HT-29 (cell line): ENCODE measurements at places on chromosomes 16 and 17.

DNA sequence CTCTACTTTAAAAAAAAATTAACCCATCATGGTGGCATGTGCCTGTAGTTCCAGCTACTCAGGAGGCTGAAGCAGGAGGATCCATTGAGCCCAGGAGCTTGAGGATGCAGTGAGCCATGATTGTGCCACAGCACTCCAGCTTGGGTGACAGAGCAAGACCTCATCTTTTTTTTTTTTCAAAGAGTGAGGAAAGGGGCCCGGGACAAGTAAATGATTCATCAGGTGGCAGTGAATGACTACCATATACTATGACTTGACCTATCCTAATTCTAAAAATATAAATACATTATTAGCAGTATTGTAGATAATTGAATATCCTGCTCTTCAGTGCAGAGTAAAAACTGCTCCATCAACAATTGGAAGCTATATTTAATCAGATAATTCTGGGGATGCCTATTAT is 55.3 kb downstream of the CLUH start:
- DNase-seq: no peak

GRCh38 chr17:57443781-57444180 is 187.5 kb downstream of the MSI2 start:
- DNase-seq: no peak

- no peak for DNase-seq
These were observed 60.9 kb downstream of the SRCIN1 start for GRCh38 chr17:38544839-38545209.

GRCh38 chr16:48405907-48406306 is 20.7 kb upstream of the SIAH1 start:
- DNase-seq: peak; percentile 43

- DNase-seq: no peak
These were observed 14.9 kb downstream of the SETD6 start for GRCh38 chr16:58530179-58530578.

DNA sequence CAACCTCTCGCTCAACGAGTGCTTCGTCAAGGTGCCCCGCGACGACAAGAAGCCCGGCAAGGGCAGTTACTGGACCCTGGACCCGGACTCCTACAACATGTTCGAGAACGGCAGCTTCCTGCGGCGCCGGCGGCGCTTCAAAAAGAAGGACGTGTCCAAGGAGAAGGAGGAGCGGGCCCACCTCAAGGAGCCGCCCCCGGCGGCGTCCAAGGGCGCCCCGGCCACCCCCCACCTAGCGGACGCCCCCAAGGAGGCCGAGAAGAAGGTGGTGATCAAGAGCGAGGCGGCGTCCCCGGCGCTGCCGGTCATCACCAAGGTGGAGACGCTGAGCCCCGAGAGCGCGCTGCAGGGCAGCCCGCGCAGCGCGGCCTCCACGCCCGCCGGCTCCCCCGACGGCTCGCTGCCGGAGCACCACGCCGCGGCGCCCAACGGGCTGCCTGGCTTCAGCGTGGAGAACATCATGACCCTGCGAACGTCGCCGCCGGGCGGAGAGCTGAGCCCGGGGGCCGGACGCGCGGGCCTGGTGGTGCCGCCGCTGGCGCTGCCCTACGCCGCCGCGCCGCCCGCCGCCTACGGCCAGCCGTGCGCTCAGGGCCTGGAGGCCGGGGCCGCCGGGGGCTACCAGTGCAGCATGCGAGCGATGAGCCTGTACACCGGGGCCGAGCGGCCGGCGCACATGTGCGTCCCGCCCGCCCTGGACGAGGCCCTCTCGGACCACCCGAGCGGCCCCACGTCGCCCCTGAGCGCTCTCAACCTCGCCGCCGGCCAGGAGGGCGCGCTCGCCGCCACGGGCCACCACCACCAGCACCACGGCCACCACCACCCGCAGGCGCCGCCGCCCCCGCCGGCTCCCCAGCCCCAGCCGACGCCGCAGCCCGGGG is 1.3 kb downstream of the FOXC2 start:
- no peak for DNase-seq

DNA sequence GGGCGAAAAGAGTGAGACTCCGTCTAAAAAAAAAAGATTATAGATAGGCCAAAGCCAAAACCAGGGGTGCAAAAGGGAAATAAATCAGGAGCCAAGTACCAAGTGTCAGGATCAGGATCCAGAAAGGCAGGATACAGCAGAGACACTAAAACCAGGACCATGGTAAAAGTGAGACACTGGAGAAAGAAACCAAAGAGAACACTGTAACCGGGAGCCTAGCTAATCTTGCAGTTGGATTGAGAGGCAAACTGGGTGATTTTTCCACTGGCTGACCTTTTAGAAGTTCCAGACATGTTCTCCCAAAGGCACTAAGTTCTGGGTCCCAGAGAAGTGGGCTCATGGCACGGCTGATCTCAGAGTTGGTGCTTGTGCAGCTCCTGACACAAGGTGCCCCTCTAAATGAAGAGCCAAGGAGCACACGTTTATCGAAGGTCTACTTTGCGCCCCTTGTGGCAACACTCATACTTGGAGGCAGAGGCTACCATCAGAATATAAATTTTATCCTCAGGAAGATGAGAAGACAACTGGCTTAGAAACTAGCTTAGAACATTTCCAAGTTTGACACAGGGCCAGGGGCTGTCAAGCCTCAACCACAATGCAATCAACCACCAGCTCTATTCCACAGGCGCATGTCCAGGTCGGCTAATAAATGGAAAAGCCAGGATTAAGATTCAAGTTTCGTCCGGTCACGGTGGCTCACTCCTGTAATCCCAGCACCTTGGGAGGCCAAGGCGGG is 27.5 kb upstream of the HELZ start:
- DNase-seq: peak; percentile 42

DNA sequence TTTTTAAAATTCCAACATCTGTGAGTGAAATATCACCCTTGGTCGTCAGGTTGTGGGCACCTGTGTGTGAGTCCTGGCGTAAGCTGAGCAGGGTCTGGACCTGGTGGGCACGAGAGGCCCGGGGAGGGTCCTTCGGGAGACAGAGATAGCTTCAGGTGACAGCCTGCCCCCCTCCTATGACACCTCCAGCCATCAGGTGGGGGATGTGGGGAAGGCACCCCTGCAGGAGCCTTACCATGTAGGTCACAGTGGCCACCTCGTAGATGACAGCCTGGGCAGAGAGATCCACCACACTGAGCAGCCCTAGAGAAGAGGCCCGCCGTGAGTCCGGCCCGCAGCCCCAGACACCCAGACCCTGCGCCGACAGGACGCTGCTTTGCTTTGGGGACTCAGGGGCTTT is 11.2 kb downstream of the SLC47A2 start:
- no peak for DNase-seq

GRCh38 chr17:19833914-19834313 is 33.8 kb downstream of the ULK2 start:
- DNase-seq: no peak

- DNase-seq: no peak
These were observed 190.6 kb downstream of the MAF start for GRCh38 chr16:79409978-79410377.

DNA sequence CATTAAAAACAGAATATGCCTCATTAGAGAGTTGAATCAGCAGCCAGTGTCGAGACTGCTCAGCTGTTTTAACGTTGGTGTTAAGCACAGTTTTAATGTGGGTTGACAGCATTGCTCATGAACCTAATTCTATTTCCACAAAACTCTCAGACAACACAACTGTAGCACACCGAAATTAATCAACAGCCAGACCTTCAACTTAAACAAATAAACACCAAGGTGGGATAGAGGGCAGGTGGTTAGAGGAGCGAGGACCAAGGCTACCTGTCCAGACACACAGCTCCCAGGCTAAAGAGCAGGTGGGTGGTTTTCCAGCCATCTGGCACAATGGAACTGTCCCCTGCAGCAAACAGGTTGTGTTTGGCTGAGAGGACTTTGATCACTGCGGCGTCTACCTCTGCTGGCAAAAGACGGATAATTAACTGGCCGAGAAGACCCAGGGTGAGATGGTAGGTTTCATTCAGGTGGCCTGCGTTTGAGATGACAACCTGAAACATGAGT is 69.6 kb upstream of the ATP2A3 start:
- DNase-seq: no peak

GRCh38 chr17:62791767-62792446 is 16.2 kb downstream of the MARCHF10 start:
- no peak for DNase-seq

DNA sequence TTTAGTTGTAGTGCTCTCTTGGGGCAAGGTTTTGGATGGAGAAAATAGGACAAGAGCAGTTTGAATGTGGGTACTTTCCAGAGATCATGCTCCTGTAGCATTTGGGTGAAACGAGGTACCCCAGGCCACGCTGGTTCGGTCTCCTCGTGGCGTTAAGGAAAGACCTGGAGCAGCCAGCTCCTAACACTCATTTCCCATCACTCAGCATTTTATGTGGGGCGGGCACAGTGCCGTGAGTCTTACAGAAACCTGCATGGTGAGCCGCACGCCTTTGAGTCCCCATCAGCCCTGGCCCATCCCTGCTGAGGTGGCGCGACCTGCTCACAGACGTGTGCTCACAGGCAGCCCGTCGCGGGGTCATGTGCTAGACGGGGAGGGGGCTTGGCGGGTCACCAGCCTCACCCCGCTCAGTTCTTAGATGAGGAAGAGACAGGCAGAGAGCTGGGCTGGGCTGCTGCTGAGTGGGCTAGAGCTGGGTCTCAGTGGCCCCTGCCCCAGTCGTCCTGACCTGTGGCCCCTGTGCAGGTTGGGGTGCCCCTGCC is 37.3 kb downstream of the TBCD start:
- no peak for DNase-seq

- DNase-seq: no peak
These were observed 624.3 kb downstream of the MAF start for GRCh38 chr16:78976212-78976611.

DNA sequence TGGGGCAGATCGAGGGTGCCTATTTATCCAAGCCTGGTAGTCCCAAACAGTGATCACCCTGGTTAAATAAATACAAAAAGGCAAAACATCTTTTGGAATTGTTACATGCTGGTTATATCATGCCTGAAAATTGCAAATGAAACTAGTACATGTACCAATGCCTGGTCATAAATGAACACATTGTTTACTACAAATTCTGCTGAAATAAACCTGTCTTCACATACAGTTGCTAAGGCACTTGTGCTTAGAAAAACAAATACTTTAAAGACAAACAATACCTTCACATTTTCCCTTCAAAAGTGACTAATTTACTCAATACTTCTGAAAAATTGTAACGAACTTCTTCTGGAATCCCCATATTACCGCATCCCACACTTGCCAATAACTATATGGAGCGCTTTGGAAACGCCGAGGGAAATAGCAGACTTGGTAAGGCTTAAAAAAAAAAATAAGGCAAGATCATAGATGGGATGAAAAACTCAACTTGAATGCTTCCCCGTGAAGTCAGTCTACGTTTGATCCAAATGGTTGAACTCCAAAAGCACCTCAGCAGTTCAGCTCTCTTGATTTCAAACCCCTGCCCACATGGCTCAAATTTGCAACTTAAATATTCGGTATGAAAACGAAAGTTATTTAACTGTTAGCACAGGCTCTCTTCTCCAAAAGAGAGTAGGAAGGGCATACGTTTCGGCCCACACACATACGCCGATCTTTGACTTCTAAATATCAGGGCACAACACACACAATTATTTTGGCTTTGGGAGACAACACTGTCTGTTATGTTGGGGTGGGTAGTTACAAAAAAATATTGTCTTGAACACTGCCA is 264.5 kb downstream of the NTN1 start:
- no peak for DNase-seq
